Activated CD4-positive, alpha-beta T cell treated with anti-CD3 and anti-CD28 coated beads, Interleukin-2, amount 10 ng/mL, durations not matched to agents 7 days and 5 days (primary cell): ENCODE measurements at places on chromosomes 5 and 9.
A peak's percentile ranks its signal among the peaks of the same experiment; 100 is the strongest.

- no peak overlapping the region for H3K4me3 ChIP-seq
- peaks cover 2% of the 10 kb centered on the region for H3K36me3 ChIP-seq
- H3K27ac ChIP-seq: no peak overlapping the region
- no peak for DNase-seq
Measured at GRCh38 chr9:129256959-129257713, 79.1 kb upstream of the IER5L start.

DNA sequence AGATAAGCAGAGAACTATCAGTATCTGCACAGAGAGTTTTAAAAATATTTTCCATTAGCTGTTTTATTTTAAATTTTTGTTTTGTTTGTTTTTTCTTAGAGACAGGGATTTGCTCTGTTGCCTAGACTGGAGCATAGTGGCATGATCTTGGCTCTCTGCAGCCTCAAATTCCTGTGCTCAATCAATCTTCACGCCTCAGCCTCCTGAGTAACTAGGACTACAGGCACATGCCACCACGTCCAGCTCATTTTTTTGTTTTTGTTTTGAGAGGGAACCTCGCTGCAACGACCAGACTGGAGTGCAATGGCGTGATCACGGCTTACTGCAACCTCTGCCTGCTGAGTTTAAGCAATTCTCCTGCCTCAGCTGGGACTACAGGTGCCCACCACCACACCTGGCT is 138.2 kb upstream of the LPAR1 start:
- no peak for DNase-seq
- no peaks in the 10 kb centered on the region for H3K36me3 ChIP-seq
- H3K4me3 ChIP-seq: no peak overlapping the region
- no peaks in the 10 kb centered on the region for H3K27me3 ChIP-seq
- H3K27ac ChIP-seq: no peak overlapping the region

GRCh38 chr9:124611106-124611505 is 103.9 kb upstream of the NR5A1 start:
- no peaks in the 10 kb centered on the region for H3K4me1 ChIP-seq
- no peak overlapping the region for H3K27ac ChIP-seq
- no peaks in the 10 kb centered on the region for H3K36me3 ChIP-seq
- peaks cover 33% of the 10 kb centered on the region for H3K27me3 ChIP-seq
- DNase-seq: no peak

DNA sequence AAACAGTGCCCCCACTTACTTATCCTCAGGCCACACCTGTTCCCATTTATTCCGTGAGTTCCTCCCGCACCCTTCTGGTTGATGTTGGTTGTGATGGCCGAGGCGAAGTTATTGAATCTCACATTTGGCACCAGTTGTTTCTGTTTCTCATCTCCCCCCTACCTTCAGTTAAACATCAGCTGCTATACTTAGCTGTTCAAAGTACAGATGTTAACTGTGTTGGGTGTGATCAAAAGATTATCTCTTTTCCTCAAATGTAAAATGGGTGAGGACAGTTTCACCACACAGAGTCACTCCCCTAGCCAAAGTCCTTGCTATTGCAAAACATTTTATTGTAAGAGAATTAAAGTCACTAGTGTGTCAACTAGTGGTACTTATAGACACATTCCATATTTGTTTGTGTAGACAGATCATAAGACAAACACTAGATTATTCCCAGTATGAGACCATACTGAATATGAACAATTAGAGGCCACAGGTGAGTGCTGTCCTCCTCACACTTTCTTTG is 43.2 kb upstream of the PRSS3 start:
- no peak for DNase-seq
- H3K27me3 ChIP-seq: peaks cover 78% of the 10 kb centered on the region
- H3K36me3 ChIP-seq: no peaks in the 10 kb centered on the region
- no peak overlapping the region for H3K27ac ChIP-seq

DNA sequence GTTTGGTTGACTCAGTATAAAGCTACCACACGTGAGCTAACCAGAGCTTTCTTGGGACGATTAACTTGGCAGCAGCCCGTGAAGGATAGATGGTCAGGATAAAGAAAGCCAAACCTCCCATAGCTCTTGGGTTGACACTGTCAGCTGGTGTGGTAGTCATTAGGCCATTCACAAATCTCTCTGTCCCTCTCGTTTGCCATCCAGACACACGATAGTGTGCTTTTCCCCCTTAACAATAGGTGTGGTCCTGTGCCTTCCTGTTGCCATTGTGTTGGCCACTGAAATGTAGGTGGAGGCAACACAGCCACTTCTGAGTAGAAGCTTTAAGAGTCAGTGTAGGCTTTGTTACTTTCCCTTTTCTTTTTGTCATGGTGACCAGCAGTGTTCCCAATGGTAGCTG is 11.7 kb downstream of the OR13J1 start:
- H3K36me3 ChIP-seq: no peaks in the 10 kb centered on the region
- peaks cover 7% of the 10 kb centered on the region for H3K27me3 ChIP-seq
- no peak overlapping the region for H3K27ac ChIP-seq
- DNase-seq: no peak

GRCh38 chr9:389159-389558 is 174.5 kb downstream of the DOCK8 start:
- peaks cover 76% of the 10 kb centered on the region for H3K36me3 ChIP-seq
- no peak overlapping the region for H3K4me3 ChIP-seq
- H3K4me1 ChIP-seq: no peaks in the 10 kb centered on the region
- H3K27ac ChIP-seq: no peak overlapping the region
- DNase-seq: no peak

- H3K27ac ChIP-seq: no peak overlapping the region
- H3K27me3 ChIP-seq: no peaks in the 10 kb centered on the region
- peaks cover 61% of the 10 kb centered on the region for H3K36me3 ChIP-seq
- no peak overlapping the region for H3K4me3 ChIP-seq
- peaks cover 1% of the 10 kb centered on the region for H3K4me1 ChIP-seq
Measured at GRCh38 chr9:15468145-15468544, 42.6 kb downstream of the PSIP1 start.

DNA sequence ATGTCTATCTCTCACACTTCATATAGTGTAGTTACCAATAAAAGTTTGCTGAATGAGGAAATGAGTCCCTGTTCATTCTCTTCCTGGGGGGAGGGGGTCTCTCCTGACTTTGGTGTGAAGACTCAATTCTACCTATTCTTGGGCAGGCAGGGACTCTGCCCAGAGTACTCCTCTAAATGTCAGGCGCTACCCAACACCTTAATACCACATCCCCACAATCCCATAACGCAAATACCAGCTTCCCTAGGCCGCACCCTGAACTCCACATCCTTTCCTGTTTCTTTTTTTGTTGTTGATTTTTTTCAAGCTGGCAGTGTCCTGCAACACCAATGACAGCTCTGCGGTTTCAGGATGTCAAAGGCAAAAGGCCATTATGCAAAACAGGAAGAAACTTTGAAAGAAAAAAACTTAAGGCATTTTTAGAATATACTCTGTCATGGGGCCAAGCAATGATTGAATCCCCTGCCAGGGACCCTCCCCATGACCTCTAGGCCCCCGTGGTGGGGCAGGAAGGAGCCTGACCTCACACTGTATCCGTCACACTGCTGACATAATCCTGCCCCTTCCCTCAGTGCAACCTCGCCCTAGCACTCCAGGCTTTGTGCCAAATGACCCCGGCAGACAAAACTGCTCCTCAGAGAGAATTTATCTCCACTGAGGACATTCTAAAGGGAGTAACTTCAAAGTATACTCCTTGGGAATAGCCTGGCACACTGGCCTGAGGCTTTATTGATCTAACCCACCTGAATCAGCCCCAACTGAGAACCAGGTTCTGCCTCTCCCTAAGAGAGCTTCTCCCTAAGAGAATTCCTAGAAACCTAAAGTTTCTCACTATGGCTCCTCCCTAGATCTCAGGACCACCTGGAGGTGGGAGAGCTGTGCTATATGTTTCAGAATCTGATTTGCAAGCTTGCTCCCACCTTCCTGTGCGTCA is 8.0 kb downstream of the B4GALT1 start:
- H3K27me3 ChIP-seq: no peaks in the 10 kb centered on the region
- H3K36me3 ChIP-seq: peaks cover 13% of the 10 kb centered on the region
- DNase-seq: peak; percentile 42
- H3K4me3 ChIP-seq: peak overlapping the region; percentile 66
- peaks cover 87% of the 10 kb centered on the region for H3K4me1 ChIP-seq

- DNase-seq: no peak
- H3K4me1 ChIP-seq: peaks cover 1% of the 10 kb centered on the region
- H3K4me3 ChIP-seq: no peak overlapping the region
- no peaks in the 10 kb centered on the region for H3K27me3 ChIP-seq
Measured at GRCh38 chr5:60576425-60576824, 123.5 kb downstream of the DEPDC1B start.

DNA sequence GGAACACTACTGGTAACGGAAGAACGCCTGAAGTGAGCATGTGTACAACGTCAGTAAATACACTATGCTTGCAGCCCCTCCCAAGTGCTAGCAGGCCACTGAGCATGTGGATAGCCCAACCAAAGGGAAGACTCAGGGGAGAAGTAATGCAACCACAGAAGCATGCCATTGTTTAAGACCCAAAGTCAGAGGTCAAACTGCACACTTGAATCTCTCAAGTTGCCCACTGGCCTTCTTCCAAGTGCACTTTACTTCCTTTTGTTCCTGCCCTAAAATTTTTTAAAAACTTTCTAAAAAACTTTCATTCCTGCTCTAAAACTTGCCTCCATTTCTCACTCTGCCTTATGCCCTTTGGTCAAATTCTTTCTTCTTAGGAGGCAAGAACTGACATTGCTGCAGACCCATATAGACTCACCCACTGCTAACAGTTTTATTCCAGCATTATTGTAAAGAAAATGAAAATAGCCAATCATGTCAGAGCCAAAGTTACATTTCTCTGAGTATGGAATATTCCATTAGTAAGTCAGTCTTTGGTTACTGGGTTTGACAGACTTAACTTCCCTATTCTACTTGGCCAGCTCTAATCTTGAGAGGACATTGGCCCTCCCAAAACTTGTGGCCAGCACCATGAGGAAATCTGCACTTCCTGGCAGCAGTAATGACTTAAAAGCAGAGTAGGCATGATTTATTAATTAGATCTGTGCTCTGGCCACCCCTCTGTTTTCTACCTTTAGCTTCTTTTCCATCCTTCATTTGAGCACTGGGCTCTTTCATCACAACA is 76.9 kb downstream of the TSSK1B start:
- H3K4me1 ChIP-seq: no peaks in the 10 kb centered on the region
- H3K27ac ChIP-seq: no peak overlapping the region
- no peak for DNase-seq

DNA sequence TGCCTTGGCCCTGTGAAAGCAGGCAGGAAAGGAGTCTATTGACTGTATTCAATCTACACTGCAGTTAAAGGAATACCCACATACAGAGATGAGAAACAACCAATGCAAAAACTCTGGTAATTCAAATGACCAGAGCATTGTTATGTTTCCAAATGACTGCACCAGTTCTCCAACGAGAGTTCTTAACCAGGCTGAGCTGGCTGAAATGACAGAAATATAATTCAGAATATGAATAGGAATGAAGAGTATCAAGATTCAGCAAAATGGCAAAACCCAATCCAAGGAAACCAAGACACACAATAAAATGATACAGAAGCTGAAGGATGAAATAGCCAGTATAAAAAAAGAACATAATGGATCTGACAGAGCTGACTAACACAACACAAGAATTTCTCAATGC is 119.1 kb downstream of the HTR4 start:
- H3K4me1 ChIP-seq: no peaks in the 10 kb centered on the region
- no peak overlapping the region for H3K27ac ChIP-seq
- H3K27me3 ChIP-seq: peaks cover 19% of the 10 kb centered on the region
- H3K36me3 ChIP-seq: no peaks in the 10 kb centered on the region

DNA sequence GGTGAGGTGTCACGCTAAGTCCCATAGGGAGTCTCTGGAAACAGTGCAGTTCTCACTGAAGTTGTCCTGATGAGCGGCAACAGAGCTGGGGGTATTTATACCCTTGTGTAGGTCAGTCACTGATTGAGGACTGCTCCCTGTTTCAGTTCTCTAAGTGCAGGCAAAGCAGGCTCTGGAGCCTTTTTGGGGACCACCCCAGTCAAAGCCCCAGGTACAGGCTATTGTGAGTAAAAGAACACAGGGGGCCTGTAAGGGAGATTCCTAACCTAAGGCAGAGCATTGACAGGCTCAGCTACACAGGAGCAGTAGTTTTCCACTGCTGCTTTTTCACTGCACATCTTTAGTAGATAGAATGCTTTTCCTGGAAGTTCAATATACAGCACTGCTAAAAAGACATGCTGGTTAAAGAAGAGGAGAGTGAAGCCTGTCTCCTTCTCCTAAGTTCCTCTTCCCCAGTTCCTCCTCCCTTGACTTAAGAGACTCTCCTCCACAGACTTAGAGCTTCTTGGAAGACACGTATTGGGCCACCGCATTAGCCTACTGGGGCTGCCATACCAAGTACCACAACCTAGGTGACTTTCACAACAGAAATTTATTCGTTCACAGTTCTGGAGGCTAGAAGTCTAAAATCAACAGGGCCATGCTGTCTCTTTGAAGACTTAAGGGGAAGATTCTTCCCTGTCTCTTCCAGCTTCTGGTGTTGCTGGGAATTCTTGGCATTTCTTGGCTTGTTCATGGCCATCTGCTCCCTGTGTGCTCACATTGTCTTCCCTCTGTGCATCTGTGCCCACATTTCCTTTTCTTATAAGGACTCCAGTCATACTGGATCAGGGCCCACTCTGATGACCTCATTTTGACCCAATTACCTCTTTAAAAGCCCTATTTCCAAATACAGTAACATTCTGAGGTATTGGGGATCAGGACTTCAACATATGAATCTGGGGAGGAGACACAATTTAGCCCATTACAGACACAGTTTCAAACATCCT is 221.0 kb downstream of the ESM1 start:
- peaks cover 2% of the 10 kb centered on the region for H3K36me3 ChIP-seq
- peaks cover 1% of the 10 kb centered on the region for H3K4me1 ChIP-seq
- no peak for DNase-seq
- H3K4me3 ChIP-seq: no peak overlapping the region
- H3K27me3 ChIP-seq: peaks cover 6% of the 10 kb centered on the region
- H3K27ac ChIP-seq: no peak overlapping the region

DNA sequence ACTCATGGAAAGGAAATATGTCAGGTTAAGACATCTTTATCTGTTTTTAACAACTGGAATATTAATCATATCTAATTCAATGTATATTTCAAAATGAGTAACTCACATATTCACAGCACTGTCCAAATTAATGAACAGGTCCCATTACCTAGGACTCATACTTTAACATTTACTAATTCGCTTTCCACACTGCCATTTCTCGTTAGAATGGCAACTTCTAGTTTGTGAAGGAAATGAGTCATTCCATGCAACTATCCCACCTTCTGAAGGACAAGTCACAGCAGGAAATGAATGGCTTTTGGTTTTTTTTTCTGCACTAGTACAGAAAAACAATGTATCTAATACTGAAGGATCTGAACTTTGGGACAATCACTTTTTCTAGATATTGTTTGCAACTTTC is 24.6 kb upstream of the IFNK start:
- no peak for DNase-seq
- no peak overlapping the region for H3K4me3 ChIP-seq
- no peaks in the 10 kb centered on the region for H3K36me3 ChIP-seq
- H3K27me3 ChIP-seq: no peaks in the 10 kb centered on the region
- H3K27ac ChIP-seq: no peak overlapping the region
